ENCODE measurements at places on chromosomes 3 and 15.
A peak's percentile ranks its signal among the peaks of the same experiment; 100 is the strongest.

DNA sequence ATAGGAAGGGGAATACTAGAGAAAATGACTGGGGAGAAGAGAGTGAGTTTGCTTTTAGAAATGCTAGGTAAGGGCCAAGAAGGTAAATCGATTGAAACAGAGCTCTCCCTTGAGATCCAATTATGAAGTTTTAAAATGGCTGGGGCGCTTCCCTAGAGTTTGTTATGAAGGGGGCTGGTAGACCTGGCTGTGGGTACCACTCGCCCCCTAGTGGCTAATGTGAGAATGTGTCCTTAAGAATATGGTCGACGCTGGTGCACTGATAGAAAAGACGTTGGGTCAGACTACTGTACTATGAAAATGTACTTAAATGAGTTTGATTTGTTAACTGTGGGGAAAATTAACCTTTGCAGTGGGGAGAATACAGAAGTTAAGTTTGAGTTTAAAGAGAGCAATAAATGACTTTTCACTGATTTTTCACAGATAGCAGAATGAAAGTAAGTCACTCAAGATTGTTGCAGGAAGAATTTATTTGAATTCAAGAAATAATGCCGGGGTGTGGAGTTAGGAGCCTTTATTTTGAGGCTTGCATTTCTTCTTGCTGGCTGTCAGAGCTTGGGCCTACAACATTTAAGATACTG is 9.2 kb downstream of the TMPRSS7 start:
- DNase-seq = peak; percentile 13

DNA sequence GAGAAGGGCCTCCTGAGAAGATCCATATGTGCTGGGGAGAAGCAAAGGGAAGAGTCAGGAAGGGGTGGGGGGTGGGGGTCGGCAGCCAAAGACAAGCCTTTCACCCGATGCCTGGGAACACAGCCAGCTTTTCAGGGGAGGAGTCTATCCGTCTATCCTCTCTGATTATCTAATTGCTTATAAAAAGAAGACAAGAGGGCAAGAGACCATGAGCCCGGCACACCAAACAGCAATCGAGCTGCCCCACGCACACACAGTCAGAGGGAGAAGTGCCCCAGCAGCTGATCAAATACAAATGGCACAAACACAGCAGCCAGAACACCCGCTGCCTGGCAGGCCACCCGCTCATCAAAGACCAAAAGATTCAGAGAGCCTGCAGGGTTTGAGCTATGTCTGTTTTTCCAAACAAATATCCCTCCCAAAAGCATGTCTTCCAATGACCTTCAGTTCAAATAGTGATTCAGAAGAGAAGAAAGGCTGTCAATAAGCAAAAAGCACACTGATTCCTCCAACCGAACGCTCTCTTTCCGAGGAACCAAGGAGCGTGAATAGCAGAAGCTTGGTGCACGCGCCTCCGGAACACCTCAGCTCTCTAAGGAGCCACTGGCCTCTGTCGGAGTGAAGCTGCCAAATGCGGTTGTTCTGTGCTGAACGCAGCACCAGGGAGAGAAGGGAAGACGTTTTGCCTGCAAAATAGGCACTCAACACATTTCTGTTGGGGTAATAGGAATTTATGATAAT is 419.2 kb downstream of the OCA2 start:
- no peak for DNase-seq

DNA sequence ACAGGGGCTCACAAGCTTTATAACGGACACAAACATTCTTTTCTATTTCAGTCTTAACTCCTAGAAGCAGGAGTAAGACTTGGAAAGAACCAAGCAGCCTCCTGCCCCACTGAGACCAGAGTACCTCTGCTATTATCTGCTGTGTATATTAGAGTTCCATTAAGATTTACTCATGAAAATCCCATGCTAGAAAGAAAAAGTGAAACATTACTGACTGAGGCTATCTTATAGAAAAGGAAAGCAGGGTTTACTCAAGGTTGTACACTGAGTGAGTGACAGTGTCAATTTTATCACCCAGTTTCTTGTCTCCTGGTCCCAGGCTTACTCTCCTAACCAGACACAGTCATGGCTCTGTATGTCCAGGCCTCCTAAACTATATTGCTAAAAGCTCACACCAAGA is 97.9 kb upstream of the SOX2 start:
- no peak for DNase-seq

DNA sequence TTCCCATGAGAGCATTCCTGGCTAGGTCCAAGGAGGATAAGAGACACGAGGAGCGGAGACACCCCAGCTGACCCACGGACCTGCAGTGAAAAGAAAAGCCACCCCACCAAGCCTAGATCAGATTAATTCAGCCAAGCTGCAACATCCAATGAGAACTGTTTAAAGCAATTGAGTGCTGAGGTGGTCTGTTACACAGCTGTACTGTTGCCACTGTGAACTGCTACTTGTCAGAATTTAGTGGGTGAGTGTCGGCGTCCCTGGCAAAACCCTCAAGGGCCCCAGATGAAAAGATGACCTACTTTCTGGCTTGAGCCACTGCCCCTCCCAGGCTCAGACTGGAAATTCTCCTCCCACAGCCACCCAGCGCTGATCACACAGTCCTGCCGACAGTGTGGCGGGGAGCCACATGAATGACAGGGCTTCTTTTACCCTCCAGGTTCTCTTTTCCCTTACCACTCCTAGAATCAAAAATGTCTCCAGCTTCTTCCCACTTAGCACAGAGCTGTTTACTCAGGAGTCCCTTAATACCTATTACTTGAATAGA is 26.4 kb upstream of the KBTBD12 start:
- no peak for DNase-seq

DNA sequence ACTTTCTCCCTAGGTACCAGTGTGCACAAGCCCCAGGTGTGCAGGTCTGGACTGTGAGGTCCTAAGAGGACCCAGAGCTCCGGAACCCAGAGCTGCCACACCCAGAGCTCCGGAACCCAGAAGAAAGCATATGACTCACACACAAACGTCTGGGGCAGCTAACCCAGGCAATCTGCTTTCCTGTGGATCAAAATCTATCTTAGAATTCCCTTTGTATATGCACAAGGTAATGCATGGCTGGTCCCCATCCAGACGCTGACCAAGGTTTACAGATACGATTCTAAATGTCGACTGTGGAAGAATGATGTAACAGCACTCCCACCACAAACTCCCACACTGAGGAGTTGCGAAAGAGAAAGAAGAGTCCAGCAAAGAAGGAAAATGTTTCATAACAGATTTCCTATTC is 15.7 kb downstream of the KCNMB2 start:
- no peak for DNase-seq

GRCh38 chr3:74787011-74787410 is 172.6 kb upstream of the CNTN3 start:
- DNase-seq = no peak

- DNase-seq = no peak
These were observed 1.3 kb upstream of the UNC13C start for GRCh38 chr15:53976844-53977392.

DNA sequence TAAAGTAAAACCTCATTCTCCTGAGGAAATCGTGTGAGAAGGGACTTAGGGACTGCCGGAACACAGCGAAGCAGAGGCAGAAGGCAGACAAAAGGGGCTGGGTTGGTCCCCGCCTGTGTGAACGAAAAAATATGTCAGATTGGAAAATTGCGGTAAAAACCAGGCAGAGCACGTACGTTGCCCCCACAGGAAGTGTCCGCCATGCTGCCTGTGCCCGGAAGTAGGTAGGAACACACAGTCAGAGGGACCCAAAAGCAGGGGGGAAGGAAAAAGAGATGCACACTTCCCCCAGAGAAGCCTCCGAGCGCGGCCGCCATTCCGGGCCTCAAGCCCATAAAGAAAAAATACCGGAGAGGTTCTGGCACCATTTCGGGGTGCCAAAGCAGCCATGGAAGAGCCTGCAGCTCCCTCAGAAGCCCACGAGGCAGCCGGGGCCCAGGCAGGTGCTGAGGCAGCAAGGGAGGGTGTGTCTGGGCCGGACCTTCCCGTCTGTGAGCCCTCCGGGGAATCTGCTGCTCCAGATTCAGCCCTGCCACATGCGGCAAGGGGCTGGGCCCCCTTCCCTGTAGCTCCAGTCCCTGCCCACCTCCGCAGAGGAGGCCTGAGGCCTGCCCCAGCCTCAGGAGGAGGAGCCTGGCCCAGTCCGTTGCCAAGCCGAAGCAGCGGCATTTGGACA is at the start of gene MKRN3:
Gene MKRN3, plus strand, starts transcription at position 280 of the 676 bp plus-strand sequence. Its CDS starts 109 bp downstream, at position 389.
- no peak for DNase-seq

DNA sequence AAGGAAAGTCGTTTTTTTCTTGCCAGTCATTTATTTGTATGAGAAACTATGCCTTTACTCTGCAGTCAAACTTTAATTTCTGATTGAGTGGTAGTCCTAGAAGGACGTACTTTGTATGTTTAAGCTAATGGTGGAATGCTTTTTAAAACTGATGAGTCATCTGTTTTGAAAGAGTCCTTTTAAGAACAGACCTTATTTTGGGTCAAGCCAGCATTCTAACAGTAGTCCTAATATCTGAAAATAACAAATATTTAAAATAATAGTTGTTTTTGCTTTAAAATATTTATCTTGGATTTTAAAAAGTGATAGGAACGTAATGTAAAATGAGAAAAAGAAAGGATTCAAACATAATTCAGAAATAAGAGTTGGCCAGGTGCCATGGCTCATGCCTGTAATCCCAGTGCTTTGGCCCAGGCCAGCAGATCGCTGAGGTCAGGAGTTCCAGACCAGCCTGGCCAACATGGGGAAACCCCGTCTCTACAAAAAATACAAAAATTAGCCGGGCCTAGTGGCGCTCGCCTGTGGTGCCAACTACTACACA is 1.3 kb upstream of the LRRC58 start:
- no peak for DNase-seq
